ENCODE measurements at places on chromosomes 16 and 17.

DNA sequence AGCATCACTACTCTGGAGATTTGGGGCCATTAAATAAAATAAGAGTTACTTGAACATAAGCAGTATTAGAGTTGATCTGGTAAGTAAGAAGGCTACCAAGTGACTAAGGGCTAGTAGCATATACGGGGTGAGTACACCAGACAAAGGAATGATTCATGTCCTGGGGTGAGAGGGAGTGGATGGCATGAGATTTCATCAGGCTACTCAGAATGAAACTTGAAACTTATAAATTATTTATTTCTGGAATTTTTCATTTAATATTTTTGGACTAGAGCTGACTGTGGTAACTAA lies 2.3 kb downstream of the SLFN5 start:
- DNase-seq = no peak

GRCh38 chr16:21097151-21097550 lies 53.5 kb downstream of the DNAH3 start:
- DNase-seq = no peak

- no peak for DNase-seq
Measured at GRCh38 chr16:7182510-7183109, 150.0 kb upstream of the RBFOX1 start.

- no peak for DNase-seq
Measured at GRCh38 chr17:35171834-35172233, 22.4 kb downstream of the SLC35G3 start.

GRCh38 chr17:1069847-1070246 lies 72.9 kb downstream of the TIMM22 start:
- no peak for DNase-seq

DNA sequence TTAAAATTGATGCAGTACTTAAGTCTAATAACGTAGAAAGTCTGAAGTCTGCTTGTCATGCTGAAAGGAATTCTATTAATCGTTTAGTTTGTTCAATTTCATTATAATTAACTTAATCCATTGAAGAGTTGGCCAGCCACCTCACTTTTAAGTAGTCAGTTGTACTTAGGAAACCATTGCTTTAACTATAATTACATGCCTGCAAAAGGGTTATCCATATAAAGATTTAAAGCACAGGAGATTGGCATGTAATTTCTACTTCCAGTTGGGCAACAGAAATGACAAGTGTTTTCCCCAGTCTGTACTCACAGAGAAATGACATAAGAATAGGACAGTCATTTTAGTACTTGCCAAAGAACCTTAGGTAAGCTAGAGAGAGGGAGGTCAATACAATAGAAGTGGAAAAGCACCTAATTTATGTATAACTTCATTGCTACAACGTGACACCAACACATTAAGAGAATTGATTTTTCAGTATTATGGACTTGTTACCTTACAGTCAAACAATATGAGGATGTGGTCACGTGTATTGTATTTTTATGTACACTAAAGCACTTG lies 3.7 kb upstream of the USP32 start:
- DNase-seq = no peak

- DNase-seq = peak; percentile 38
Measured at GRCh38 chr16:88977018-88977811, at the start of gene CBFA2T3. CBFA2T3 (minus strand) TSS chr16:88977207; CDS start chr16:88976807, 400 bp downstream.

- no peak for DNase-seq
Measured at GRCh38 chr16:10608687-10609401, 28.4 kb upstream of the EMP2 start.

GRCh38 chr17:38508570-38508950 lies 80.3 kb downstream of the ARHGAP23 start:
- no peak for DNase-seq

DNA sequence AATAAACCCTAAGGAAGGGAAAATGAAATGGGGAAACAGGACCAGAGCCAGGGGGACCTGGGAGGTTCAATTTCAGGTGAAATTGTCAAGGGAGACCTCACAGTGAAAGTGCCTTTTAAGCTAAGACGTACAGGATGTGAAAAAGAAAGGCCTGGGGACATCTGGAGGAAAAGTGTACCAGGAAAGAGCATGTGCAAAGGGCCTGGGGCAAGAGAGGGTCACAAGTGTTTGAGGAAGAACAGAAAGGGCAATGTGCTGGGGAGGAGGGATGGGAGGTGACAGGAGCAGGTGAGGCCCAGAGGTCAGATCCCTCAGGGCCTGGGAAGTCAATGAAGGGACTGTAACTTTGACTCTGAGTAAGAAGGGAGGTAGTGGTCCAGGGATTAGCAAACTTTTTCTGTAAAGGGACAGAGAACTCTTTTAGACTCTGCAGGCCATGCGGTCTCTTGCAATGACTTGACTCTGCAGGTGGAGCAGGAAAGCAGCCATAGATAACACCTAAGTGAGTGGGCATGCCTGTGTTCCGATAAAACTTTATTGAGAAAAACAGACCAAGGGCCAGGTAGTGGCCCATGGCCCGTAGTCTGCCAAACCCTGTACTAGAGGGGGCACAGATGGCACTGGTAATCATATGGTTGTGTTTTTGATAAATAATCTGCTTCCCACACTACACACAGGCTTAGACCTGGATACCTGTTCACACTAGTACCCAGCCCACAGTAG lies 93.8 kb downstream of the LITAF start:
- no peak for DNase-seq

DNA sequence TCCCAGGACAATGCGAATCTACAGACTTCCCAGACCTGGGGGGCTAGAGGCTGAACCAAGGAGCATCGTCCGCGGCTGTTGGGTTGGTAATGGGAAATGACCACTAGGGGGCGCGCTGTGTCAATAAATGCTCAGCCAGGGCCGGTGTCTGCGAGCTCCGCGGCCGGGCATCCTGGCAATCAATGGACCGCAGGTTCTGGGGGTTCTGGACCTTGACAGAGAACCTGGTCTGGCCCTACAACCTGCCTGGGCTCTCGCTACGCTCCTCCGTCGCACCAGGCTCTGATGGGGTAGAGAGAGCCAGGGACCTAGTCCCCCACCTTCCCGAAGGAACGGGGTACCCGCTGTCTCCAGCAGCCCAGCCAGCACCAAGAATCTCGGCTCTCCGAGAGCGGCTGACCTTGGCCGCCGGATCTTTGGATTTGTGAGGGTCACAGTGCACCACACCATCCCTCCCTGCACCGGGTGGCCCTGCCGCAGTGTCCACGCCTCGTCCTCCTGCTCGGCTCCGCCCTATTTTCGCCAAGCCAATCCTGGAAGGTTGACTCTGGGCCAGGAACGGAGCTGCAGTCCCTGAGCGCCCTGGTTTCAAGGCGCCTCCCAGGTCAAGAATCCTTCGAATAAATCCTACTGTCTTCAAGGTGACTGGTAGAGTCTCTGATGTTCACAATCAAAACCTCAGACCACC lies 20.4 kb upstream of the BEAN1 start:
- peak; percentile 88 for DNase-seq

DNA sequence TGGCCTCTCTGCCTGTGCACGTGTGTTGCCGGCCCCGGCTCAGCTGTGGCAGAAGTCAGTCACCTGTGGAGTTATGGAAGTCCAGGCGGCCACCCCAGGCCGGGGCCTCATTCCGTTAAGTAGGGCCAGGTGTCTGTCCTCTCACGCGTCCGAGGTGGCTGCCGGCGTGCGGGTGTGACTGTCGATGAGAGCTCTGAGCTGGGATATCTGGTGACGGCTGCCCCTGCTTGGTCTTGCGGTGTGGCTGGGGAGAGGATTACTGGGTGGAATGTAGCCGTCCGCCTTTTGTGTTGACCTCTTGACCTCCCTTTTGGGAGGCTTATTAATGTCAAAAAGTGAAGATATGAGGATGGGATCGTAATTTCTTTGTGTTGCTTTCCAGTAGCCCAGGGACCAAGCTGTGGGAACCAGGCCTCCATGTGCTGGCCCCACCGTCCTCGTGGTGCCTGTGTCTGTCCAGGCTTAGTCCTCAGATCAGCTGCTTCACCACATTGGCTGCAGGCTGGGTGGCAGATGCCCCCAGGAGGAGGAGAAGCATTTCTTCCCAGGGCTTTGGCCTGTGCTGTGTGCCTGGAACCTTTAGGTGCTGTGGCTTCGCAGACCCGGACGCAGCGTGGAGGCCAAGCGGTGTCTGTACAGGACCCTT lies 23.0 kb upstream of the ZNF750 start:
- no peak for DNase-seq

- no peak for DNase-seq
Measured at GRCh38 chr16:57644383-57645014, 16.1 kb downstream of the ADGRG1 start.

GRCh38 chr16:85785927-85786326 lies 13.4 kb downstream of the EMC8 start:
- DNase-seq = no peak

DNA sequence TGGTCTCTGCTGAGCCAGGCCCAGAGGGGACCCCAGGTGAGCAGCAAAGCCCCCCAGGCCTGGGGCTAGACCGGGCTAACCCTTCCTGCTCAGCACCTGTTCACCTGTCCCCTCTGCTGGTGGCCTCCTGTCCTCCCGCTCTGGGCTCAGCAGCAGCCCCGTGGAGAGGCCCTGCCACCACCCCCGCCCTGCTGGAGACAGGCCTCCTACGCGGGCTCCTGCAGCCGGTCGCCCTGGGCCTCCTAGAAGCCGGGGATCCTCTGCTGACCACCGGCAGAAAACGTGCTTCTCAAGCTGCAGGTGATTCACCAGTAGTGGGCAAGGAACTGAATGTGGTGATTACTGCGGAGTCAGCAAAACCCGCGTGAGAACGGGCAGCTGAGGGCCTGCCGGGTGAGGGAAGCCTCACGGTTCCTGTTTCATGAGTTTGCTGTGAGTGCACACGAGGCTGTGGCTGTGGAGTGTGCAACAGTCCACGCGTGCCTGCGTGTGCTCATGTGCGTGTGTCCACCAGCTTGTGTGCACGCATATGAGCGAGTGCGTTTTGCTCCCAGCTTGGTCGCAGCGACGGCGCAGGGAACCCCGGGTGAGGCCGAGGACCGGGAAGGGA lies 792 bp downstream of the SECTM1 start:
- no peak for DNase-seq

GRCh38 chr17:27421111-27421510 lies 35.1 kb upstream of the KSR1 start:
- no peak for DNase-seq

DNA sequence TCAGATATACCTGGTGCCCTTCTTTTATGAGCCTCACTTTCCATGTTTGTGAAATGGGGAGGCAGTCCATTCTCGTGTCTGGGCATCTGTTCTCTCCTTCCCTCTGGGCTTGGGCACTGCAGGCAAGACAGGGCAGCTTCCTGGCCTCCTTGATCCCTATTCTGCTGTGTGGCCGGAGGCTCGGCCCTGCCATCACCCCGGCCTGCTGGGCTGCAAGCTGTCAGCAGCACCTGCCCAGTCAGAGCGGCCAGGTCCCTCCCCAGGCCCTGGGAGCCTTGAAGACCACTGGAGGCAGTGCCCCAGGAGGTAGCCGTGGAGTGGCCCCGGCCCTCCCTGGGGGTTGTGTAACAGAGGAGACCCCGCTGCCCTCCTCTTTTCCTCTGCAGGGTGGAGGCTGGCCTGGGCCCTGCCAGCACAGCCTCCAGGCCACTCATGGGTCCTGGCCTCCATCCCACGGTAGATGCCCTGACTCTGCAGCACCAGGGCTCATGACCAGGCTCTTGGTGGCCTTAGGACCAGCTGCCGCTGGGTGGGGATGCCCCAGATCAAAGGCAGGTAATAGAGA lies 9.2 kb downstream of the KCNJ12 start:
- DNase-seq = no peak

GRCh38 chr17:47330548-47330947 lies 6.8 kb downstream of the EFCAB13 start:
- DNase-seq = no peak

DNA sequence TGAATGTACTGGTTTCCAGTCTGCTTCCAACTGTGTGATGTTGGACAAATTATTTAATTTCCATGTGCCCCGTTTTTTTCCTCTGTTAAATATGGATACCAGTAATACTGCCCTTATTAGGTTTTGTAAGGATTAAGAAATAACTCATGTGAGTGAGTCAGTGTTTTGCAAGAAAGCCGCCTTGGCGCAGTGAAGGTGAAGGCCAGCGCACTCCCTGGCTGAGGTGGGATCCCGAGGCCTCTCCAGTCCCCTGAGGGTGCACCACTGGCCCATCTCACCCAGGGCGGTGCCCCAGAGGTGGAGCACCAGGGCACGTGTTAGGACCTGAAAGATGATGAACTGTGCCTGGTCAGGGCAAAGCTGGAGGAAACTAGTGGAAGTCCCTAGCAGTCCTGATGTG lies 43.5 kb downstream of the PHKB start:
- DNase-seq = no peak

DNA sequence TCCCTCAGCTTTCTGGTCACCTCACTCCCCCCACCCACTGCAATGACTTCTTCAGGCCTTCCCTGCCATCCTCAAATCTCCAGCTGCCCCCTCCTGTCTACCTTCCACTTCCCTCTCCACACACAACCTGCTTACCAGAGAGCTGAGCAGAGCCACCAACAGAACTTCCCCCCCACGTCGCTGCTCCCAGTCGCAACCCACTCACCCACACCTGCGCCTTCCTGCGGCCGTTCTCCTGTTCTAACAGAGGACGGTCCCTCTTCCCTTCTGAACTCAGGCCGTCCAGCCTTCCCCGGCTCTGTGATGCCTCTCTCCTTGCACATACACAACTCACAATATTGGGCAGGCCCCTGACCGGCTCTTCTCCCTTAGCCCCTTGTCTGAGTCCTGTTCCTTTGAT lies 13.6 kb upstream of the NLRC5 start:
- no peak for DNase-seq

DNA sequence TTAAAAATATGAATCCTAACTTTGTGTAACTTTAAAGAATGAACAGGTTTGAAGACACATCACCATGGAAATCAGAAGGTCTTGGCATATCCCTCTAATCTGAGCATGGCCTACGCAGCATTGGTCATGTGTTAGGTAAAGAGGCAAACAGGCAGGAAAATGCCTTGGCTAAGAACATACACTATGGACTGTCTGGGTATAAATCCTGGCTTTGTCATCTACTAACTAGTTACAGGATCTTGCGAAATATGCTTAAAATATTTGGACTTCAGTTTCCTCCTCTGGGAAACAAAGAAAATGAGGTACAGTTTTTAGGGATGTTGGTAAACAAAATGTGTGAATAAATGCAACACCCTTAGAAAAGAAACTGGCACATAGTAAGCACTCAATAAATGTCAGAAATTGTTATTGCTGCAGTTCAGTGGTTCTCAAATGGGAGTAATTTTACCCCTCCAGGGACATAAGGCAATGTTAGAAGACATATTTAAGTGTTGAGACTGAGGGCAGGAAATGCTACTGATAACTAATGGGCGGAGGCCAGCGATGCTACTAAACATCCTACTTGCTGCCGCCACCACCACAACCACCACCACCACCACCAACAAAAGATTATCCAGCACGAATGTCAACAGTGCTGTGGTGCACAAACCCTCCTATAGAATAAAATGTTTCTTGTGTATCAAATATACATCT lies 770.8 kb upstream of the SOX9 start:
- DNase-seq = no peak

DNA sequence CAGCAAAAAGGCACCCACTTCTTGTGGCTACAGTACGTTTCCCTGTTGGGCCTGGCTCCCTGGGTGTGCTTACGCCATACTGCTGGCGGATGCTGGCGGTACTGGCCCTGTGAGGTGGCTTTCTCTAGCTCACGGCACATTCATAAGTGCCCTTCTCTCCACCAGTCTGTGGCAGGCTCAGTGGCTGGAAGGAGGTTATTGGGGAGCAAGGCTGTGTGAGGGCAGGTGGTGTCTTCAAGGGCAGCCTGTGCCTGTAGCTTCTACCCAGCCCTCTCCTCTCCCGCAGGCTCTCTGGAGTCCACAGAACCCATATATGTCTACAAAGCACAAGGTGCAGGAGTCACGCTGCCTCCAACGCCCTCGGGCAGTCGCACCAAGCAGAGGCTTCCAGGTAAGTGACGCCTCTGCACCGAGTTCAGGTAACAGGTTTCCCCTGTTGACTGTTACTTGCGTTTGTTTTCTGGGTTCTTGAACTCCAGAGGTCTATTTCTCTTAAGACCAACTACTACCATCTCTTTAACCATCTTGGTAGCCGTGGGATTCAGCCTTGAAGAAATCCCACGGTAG lies 20.6 kb downstream of the NTAN1 start:
- DNase-seq = no peak

Data from hypothalamus (tissue), 51 donors.